ENCODE measurements at places on chromosomes 13 and 19. TPM values are rescaled to one million over a fixed set of nuclear protein-coding genes. Genes with fewer than 3 reads are reported as not detected.

TJP3 gene
- total RNA-seq: 2.7 TPM

EHD2 gene
- total RNA-seq: not detected

MCF2L gene
- total RNA-seq: 1.2 TPM

LILRB4 gene
- total RNA-seq: not detected

VPS36 gene
- 42.7 TPM for total RNA-seq

FCAR gene
- total RNA-seq: not detected

DNA sequence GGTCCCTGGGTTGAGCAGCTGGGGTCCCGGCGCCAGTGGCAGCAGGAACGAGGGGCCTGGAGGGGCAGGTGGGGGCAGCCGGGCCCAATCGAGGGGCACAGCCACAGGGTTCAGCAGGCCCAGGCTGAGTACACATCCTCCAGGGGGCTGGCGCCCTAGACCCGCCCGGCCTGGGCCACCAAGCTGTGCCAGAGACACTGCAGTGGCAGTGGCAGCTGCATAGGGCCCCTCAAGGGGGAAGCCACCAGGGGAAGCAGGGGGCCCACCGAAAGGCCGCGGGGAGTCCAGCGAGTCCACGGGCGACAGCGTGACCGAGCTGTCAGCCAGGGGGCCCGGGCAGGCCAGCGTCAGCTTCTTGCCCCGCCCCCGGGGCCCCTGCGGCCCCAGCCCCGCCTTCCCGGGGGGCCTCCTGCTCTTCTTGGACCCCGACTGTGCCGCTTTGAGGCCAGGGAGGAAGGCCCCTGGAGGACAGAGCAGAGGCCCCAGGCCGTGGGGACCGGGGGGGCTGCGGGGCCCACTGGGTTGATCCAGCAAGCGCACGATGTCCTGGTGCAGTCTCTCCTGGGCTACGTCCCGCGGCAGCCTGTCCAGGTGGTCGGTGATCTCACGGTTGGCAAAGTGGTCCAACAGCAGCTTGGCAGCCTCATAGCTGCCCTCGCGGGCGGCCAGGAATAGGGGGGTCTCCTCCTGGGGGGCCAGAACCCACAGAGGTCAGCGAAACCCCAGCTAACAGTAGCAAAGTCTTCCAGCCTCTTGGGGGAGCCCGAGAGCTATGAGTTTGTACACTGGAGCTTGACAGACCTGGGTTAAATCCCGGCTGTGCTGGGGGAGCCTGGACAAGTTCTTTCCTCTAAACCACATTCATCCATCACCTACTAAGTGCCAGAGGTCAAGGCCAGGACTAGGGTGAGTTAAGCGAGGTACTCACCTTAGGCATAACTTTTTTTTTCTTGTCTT lies 39.5 kb downstream of the NOTCH3 start:
- DNase-seq: no peak
- H3K4me1 ChIP-seq: no peaks in the 10 kb centered on the region
- H3K27me3 ChIP-seq: no peaks in the 10 kb centered on the region
- H3K27ac ChIP-seq: no peak overlapping the region
- no peak overlapping the region for H3K4me3 ChIP-seq

GRCh38 chr19:31553112-31553845 lies 204.0 kb upstream of the TSHZ3 start:
- DNase-seq: no peak
- no peaks in the 10 kb centered on the region for H3K36me3 ChIP-seq
- no peaks in the 10 kb centered on the region for H3K27me3 ChIP-seq
- no peak overlapping the region for H3K4me3 ChIP-seq
- H3K27ac ChIP-seq: no peak overlapping the region
- no peaks in the 10 kb centered on the region for H3K4me1 ChIP-seq

DNA sequence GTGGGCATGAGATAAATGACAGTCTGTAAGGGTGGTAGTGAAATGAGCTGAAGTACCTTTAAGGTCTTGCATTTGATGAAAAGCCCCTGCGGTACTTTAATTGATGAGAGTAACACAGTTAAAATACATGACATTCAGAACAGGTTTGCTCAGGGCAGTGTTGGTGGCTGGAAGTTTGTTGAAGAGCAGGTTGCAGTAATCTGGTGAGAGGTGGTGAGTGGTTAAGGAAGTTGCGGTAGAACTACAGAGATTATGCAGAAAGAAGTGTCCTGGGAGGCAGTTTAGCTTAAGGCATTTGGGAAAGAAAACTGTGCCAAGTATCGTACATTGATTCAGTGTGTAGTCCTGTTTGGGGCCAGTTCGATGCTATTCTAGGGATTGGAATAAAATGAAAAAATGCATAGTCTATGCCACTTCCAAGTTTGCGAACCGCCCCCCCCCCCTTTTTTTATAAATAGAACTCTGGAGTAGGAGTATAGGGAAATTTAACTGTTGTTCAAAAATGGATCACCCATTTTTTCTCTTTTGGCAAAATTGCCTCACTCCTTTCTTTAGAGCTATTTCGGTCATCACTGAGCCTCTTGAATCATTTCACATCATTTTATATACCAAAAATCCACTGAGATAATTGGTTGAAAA lies 42.7 kb downstream of the SLAIN1 start:
- H3K27me3 ChIP-seq: no peaks in the 10 kb centered on the region
- H3K4me3 ChIP-seq: no peak overlapping the region
- H3K4me1 ChIP-seq: peaks cover 4% of the 10 kb centered on the region

DNA sequence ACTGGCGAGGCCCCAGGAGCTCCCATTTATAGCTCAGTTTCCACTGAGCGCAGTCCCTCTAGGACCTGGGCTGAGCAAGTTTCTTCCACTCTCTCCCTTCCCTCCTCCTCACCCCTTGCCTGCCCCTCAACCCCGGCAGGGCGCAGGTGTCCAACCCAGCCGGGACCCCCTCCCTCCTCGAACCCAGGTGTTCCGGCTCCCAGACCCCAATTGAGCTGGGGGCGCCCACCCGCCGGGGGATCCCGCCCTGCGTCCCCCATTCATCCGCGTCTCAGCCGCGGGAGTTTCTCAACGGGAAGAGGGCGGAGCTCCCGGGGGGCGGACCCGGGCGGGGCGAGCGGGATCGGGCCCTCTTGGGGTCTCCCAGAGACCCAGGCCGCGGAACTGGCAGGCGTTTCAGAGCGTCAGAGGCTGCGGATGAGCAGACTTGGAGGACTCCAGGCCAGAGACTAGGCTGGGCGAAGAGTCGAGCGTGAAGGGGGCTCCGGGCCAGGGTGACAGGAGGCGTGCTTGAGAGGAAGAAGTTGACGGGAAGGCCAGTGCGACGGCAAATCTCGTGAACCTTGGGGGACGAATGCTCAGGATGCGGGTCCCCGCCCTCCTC lies at the start of gene KIRREL2:
Gene KIRREL2, plus strand, starts transcription at position 366 of the 604 bp plus-strand sequence. Its CDS starts 209 bp downstream, at position 575.
- H3K4me3 ChIP-seq: peak within 1 kb of the TSS; percentile 65
- peak within 1 kb of the TSS; percentile 41 for H3K27ac ChIP-seq
- no peaks in the 10 kb centered on the region for H3K36me3 ChIP-seq
- H3K4me1 ChIP-seq: peaks cover 10% of the 10 kb centered on the region
- H3K27me3 ChIP-seq: peaks cover 63% of the 10 kb centered on the region

GRCh38 chr19:10069046-10069445 lies 17.1 kb upstream of the SHFL start:
- no peak overlapping the region for H3K4me3 ChIP-seq
- H3K27ac ChIP-seq: no peak overlapping the region
- no peaks in the 10 kb centered on the region for H3K27me3 ChIP-seq
- peaks cover 6% of the 10 kb centered on the region for H3K4me1 ChIP-seq

GRCh38 chr19:10602330-10603083 lies 15.4 kb upstream of the AP1M2 start:
- peaks cover 8% of the 10 kb centered on the region for H3K27me3 ChIP-seq
- H3K4me3 ChIP-seq: peak overlapping the region; percentile 89
- peak; percentile 87 for DNase-seq
- H3K36me3 ChIP-seq: peaks cover 9% of the 10 kb centered on the region
- peaks cover 22% of the 10 kb centered on the region for H3K4me1 ChIP-seq

DNA sequence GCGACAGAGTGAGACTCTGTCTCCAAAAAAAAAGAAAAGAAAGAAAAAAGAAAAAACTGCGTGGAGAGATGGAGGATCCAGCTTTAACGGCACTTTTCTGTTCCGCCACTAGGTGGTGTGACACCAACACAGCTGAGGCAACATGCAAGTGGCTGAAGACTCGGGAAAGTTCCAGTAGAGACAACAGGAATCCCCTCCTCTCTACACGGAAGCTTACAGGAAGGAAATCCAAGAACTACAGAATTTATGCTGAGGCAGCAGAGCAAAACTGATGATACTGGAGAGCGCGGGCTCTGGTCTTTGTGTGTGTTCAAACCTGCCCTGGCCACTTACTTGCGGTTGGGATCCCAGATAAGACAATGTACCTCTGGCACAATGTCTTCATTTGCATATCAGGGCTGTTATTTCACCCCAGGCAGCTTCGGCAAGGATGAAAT lies 9.9 kb downstream of the RANBP3 start:
- DNase-seq: peak; percentile 74
- peaks cover 84% of the 10 kb centered on the region for H3K4me1 ChIP-seq
- H3K36me3 ChIP-seq: peaks cover 18% of the 10 kb centered on the region
- no peak overlapping the region for H3K27ac ChIP-seq

GRCh38 chr13:97255515-97256021 lies 33.4 kb downstream of the MBNL2 start:
- no peaks in the 10 kb centered on the region for H3K27me3 ChIP-seq
- H3K27ac ChIP-seq: no peak overlapping the region
- H3K4me3 ChIP-seq: no peak overlapping the region
- H3K4me1 ChIP-seq: peaks cover 49% of the 10 kb centered on the region

DNA sequence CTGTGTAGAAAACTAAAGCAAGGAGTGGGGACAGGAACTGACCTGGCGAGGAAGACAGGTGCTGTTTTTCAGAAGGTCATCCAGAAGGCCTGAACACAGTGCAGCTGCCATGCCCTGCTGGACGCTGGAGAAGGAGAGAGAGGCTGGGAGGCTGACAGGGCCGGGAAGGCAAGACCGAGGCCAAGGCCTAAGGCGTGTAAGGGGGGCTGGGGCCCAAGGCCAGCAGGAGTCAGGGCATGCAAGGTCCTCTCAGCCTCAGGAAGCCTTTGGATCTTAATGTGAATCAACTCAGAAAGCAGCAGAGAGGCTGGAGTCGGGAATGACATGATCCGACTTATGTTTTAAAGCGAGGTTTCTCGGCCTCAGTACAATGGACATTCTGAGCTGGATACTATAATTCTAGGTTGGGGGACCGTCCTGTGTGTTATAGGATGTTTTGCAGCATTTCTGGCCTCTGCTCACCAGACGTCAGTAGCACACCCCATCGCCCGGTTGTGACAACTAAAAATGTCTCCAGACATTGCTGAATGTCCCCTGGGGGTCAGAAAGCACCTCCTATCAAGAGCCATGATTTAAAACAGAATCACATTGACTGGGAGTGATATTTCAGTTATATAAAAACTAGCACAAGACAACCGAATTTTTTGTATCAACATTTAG lies 530.4 kb downstream of the MYO16 start:
- no peak overlapping the region for H3K4me3 ChIP-seq
- peaks cover 12% of the 10 kb centered on the region for H3K4me1 ChIP-seq
- no peak for DNase-seq
- H3K27me3 ChIP-seq: peaks cover 13% of the 10 kb centered on the region
- H3K27ac ChIP-seq: no peak overlapping the region

DNA sequence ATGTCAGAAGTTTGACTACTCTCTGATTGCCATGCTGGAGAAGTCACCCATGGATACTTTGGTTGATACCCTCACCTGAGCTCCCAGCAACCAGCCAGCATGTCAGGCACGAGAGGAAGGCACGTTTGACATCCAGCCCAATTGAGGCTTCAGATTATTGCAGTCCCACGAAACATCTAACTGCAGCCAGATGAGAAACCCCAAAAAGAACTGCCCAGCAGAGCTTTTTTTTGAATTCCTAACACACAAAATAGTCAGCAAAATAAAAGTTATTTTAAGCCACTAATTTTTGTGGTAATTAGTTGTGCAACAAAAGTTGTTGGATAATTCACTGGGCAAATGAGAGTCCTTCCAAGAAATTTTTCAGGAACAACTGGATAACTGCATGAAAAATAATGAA lies 259.0 kb downstream of the LMO7 start:
- no peaks in the 10 kb centered on the region for H3K36me3 ChIP-seq
- no peak overlapping the region for H3K4me3 ChIP-seq
- peaks cover 9% of the 10 kb centered on the region for H3K27me3 ChIP-seq

- H3K4me1 ChIP-seq: peaks cover 53% of the 10 kb centered on the region
- H3K36me3 ChIP-seq: peaks cover 21% of the 10 kb centered on the region
- H3K27me3 ChIP-seq: no peaks in the 10 kb centered on the region
- no peak for DNase-seq
- H3K4me3 ChIP-seq: peak overlapping the region; percentile 91
Measured at GRCh38 chr19:8513036-8513686, 806 bp downstream of the ZNF414 start.

DNA sequence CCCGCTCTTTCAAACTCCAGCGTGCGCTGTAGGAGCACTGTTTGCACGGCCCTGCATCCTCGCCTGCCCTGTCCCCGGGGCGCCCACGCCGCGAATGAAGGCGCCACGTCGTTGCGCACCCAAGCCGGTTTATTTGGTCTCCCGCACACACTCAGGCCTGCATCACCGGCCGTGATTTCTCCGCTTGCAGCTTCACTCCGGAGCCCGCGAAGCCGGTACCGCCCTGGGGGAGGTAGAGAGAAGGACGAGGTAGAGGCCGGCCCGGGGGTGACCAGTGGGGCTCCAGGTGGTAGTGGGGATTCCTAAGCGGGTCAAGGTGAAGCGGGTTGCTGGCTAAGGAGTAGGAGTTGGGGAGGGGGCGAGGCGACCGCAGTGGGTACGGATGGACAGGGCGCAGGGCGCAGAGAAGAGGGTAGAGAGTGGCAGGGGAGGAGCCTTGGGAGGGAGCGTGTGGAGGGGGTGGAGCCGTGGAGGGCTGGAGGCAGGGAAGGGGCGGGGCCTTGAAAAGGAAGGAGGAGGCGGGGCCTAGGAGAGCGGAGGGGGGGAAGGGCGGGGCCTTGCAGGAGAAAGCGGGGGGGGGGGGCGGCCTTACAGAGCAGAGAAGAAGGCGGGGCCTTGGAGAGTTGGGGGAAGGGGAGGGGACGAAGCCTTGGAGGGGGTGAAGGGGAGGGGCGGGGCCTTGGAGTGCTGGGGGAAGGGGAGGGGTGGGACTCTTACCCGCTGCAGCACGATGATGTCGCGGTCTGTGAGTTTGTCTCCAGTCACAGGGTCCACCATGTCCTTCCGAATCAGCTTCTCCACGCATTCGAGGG lies 24.6 kb downstream of the NOSIP start:
- H3K4me1 ChIP-seq: peaks cover 80% of the 10 kb centered on the region
- H3K4me3 ChIP-seq: peak overlapping the region; percentile 64
- peaks cover 76% of the 10 kb centered on the region for H3K36me3 ChIP-seq
- H3K27ac ChIP-seq: peak overlapping the region; percentile 96
- H3K27me3 ChIP-seq: no peaks in the 10 kb centered on the region

- no peak for DNase-seq
- H3K36me3 ChIP-seq: no peaks in the 10 kb centered on the region
- H3K27me3 ChIP-seq: peaks cover 20% of the 10 kb centered on the region
- peaks cover 14% of the 10 kb centered on the region for H3K4me1 ChIP-seq
- no peak overlapping the region for H3K4me3 ChIP-seq
Measured at GRCh38 chr13:28637714-28638355, 21.1 kb upstream of the POMP start.

Data from activated CD4-positive, alpha-beta T cell treated with anti-CD3 and anti-CD28 coated beads, Interleukin-2, amount 10 ng/mL, durations not matched to agents 7 days and 5 days (primary cell).